ENCODE measurements at places on chromosomes 5 and 9. TPM values are rescaled to one million over a fixed set of nuclear protein-coding genes. Genes with fewer than 3 reads are reported as not detected.

Gene SH2D3C
- total RNA-seq: 0.06 TPM

Gene ISL1
- 0.06 TPM for total RNA-seq

Gene CYLC2
- not detected for total RNA-seq

Gene IRX1
- total RNA-seq: not detected

Gene ZNF883
- 1.1 TPM for total RNA-seq

Gene SOWAHA
- total RNA-seq: 0.18 TPM

Gene PLEKHG4B
- 1.5 TPM for total RNA-seq

Gene DROSHA
- 44.9 TPM for total RNA-seq

Gene MAP1B
- total RNA-seq: 38.7 TPM

Gene FOXD4L5
- 0.05 TPM for total RNA-seq

Gene HINT2
- total RNA-seq: 94.8 TPM

Gene IL13
- total RNA-seq: not detected

Gene GLE1
- 32.7 TPM for total RNA-seq

Gene TMC1
- not detected for total RNA-seq

Gene ADGRD2
- not detected for total RNA-seq

Gene IL33
- total RNA-seq: 0.27 TPM

Gene ANXA2R
- 3.1 TPM for total RNA-seq

Gene ACTBL2
- 0.05 TPM for total RNA-seq

Gene PCDHGB3
- total RNA-seq: 0.21 TPM

Gene MACROH2A1
- total RNA-seq: 205 TPM

Gene FABP6
- total RNA-seq: 1.1 TPM

Gene ARHGEF28
- 11.0 TPM for total RNA-seq

Gene GRM6
- not detected for total RNA-seq

Gene OBP2B
- not detected for total RNA-seq

Gene PJA2
- 14.3 TPM for total RNA-seq

Gene HRH2
- total RNA-seq: 0.49 TPM

Gene TSSK1B
- total RNA-seq: not detected

Gene CDH6
- 0.12 TPM for total RNA-seq

Gene LCP2
- not detected for total RNA-seq

Gene SH3PXD2B
- total RNA-seq: 23.6 TPM
